ENCODE measurements at places on chromosomes 2 and 18.

- no peak for DNase-seq
Observed at GRCh38 chr18:9766076-9766481, 58.0 kb downstream of the RAB31 start.

GRCh38 chr2:69936906-69937305 lies 22.0 kb downstream of the MXD1 start:
- no peak for DNase-seq

DNA sequence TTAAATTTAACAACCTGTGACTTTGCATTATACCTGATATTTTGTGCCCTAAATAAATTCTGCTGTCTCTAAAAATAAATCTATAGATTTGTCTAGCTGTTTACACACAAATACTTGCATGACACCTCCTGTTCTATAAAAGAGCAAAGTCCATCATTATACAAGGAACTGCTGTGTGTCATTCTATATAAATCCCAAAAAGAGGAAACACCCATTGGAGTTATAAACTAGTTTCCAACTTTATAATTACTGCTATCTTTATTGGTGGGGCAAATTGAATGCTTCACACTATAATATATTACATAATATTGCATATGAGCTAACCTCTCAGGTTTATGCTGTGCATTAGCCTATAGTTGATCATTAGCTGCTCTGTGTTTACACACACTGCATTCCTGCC lies 504.4 kb downstream of the SATB2 start:
- DNase-seq = no peak

DNA sequence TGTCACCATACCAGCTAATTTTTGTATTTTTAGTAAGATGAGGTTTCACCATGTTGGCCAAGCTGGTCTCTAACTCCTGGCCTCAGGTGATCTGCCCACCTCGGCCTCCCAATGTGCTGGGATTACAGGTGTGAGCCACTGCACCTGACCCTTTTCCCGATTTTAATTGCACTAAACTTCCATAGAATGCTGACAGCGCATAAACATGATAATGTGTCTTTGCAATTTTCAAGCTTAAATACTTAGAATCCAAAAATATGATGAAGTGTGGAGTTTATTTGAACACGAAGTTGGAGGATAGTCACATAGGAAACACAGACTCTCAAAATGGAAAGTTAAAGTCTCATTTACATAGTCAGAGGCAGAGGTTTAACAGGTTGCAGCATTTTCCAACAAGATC lies 138.6 kb downstream of the TPO start:
- DNase-seq = no peak

DNA sequence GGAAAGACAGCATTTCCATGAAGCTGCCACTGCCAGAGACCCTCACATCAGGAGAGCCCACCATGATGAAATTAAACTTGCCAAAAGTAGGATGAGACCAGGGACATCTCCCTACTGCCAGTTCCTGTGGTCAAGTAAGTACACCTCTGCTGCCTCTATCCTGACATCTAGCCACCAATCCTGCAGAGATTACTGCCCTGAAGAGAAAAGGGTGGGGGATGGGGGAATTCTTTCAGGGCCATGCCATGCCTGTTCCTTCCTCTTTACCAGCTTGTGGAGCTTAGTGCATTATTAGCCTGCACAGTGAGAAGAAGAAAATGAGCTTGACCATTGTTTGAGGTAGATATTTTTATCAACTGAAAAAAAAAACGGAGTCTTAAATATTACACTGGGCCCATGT lies 397.2 kb upstream of the CDH2 start:
- no peak for DNase-seq

- peak; percentile 5 for DNase-seq
Observed at GRCh38 chr18:13629841-13630715, 96.3 kb downstream of the FAM210A start.

DNA sequence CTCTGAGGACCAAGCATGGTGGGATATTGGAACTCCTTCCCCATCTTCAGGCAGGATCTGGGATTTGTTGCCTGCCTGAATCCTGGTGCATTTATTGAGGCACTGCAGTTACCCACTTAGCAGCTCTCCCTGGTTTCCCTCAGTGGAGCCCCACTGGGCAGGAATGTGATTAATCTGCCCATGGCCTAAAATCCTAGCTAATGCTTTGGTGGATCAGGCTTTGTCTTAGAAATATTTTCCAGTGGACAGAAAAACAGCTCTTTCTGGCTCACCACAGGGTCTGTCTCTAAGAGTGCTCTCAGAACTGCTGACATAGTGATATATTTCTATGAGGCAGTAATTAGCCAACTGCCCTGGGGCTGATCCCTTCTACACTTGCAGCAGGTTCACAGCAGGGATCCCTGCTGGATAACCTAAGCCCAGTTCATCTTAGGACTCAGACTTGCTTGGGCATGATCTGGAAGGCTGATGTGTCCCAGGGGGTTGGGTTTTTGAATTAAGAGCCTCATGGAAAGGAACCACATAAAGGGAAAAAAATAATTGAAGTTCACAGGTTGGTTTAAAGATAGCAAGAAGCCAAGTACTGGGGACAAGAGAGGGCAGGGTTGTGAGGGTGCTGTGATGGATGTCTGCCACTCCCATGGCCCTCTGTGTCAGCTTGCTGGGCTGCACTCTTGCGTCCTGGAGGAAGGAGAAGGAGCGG lies 44.3 kb upstream of the ZDBF2 start:
- DNase-seq = no peak

Data from activated naive CD4-positive, alpha-beta T cell (primary cell).